Stimulated activated CD8-positive, alpha-beta memory T cell treated with anti-CD3 and anti-CD28 coated beads, Interleukin-7, amount 100 ng/mL, for 48 hours (primary cell): ENCODE measurements at places on chromosomes 7 and 10.

DNA sequence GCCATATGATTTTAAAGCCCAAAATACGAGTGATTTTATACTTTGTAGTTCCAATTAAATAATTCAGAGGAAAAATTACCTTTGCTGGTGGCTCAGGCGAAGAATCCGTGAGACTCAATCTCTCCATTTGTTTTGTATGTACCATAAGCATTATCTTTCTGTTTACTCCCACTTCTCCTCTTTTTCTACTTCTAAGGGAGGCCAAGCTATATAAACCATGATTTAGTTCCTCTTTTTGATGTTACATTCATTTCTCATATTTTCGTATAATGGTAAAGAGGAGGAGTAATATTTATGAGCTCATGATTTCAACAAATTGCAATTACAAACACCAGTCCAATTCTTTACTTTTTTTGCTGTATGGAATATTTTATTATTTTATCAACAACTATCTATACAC lies 50.6 kb upstream of the TES start:
- no peak for DNase-seq

DNA sequence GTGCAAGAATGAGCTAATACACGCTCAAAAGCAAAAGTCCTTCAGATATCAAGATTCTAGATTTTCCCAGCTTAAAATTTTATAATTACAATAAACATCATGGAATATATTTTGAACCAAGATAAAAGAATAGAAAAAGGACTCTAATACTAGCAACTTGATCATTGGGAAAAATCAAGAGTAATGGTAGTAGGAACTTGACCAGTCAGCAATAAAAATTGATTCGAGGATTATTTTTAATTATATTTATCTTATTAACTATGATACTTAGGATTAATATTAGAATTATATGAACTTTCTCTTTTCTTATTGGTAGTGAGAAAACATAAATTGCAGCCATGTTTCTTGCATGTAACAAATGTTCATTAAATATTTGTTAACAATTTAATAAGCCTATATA lies 152.0 kb downstream of the GNAI1 start:
- DNase-seq, result no peak

DNA sequence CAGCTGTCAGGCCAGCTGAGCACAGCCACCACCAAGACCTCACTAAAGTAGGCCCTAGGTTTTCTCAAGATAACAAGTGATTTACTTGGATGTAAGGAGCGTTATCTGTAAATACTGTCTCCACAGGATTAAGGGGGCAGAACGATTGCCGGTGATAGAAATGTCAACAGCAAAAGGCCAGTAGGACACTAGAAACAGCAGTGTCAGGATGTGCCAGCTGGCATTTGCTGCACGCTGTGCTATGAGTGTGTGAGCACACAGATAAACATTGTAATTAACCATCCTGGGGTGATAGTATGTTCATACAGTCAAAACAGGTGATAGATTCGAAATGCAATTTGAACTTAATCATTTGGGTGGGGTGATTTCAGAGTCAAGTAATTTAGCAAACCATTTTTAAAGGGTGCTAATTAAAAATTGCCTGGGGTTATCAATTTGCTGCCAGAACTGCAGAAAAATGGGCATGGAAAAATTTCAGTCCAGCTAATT lies 36.3 kb upstream of the NOBOX start:
- DNase-seq, result no peak

GRCh38 chr10:1420661-1421362 lies 316.5 kb downstream of the ADARB2 start:
- DNase-seq, result peak; percentile 33

- DNase-seq, result no peak
These were observed 11.7 kb downstream of the FBXW4 start for GRCh38 chr10:101683276-101683675.

- no peak for DNase-seq
These were observed 145.2 kb downstream of the PKD1L1 start for GRCh38 chr7:47803025-47803424.

DNA sequence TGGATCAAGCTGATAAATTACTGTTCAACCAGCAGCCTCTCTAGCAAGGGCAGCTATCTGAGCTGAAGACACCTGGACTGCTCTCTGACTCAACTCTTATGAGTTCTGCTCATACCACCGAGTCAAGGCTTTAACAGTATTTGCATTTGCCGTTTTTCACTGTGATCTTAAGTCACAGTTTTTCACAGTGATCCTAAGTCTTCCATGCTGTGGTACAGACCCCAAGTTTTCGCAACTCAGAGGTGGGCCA lies 31.3 kb downstream of the PIP4K2A start:
- no peak for DNase-seq
